ENCODE measurements at places on chromosomes 1 and 21. TPM values are rescaled to one million over a fixed set of nuclear protein-coding genes. Genes with fewer than 3 reads are reported as not detected.

DNA sequence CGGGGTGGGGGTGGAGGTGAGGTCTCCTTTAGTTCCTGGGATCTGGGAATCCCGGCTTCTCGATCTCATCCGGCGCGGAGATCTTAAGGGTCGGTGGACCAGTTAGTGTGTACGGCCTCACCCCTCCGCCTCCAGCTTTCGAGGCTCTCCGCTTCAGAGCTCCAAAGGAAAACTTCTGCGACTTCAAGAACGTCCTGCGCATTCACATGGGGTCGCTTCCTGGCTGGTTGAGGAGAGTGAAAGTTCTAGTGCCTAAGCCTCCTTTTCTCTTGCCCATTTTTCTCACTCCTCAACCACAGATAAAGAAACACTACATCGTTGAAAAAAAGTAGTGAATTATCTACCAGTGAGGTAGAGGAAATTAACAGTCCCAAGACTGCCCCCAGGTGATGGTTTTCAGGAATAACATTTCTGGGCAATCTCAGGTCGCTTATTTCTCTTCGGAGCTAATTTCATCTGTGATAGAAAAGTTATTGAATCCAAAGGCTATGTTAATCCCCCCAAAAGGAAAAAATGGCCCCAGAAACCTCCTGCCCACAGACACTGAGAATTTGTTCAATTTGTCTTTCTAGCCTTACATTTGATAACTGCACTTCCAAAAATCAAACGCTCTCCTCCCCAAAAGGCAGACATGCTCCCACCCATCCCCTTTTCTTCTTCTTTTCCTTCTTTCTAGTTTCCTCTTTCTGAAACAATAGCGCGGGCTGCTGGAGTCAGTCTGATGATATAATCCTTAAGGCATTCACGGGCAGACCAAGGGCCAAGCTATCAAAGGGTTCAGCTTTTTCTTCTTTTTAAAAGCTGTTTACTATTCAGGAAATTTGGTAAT, 20.6 kb upstream of the TBX15 start:
- peak overlapping the region; percentile 40 for H3K4me3 ChIP-seq
- H3K4me1 ChIP-seq = peaks cover 6% of the 10 kb centered on the region
- H3K27me3 ChIP-seq = peaks cover 40% of the 10 kb centered on the region

The TARBP1 gene
- total RNA-seq = 39.2 TPM

- no peak overlapping the region for H3K27ac ChIP-seq
- DNase-seq = no peak
- H3K36me3 ChIP-seq = no peaks in the 10 kb centered on the region
- no peaks in the 10 kb centered on the region for H3K27me3 ChIP-seq
- no peak overlapping the region for H3K4me3 ChIP-seq
- H3K4me1 ChIP-seq = no peaks in the 10 kb centered on the region
These were observed 7.8 kb downstream of the ERI3 start for GRCh38 chr1:44347280-44347679.

GRCh38 chr1:175154629-175155472, 37.7 kb downstream of the KIAA0040 start:
- H3K27me3 ChIP-seq = no peaks in the 10 kb centered on the region
- H3K36me3 ChIP-seq = no peaks in the 10 kb centered on the region
- no peaks in the 10 kb centered on the region for H3K4me1 ChIP-seq
- DNase-seq = peak; percentile 75
- H3K27ac ChIP-seq = no peak overlapping the region

The CCDC17 gene
- 4.5 TPM for total RNA-seq

GRCh38 chr1:156814571-156815260, 1.9 kb downstream of the SH2D2A start:
- H3K36me3 ChIP-seq = no peaks in the 10 kb centered on the region
- no peaks in the 10 kb centered on the region for H3K27me3 ChIP-seq
- peak overlapping the region; percentile 12 for H3K27ac ChIP-seq
- peak overlapping the region; percentile 61 for H3K4me3 ChIP-seq
- DNase-seq = no peak

GRCh38 chr1:1173793-1174415, at the start of gene TTLL10:
Gene TTLL10, plus strand, starts transcription at chr1:1173880. Its CDS starts 5,336 bp downstream, at chr1:1179216.
- no peaks in the 10 kb centered on the region for H3K4me1 ChIP-seq
- peaks cover 7% of the 10 kb centered on the region for H3K27me3 ChIP-seq
- H3K36me3 ChIP-seq = no peaks in the 10 kb centered on the region
- no peak for DNase-seq

The SLC22A15 gene
- 5.6 TPM for total RNA-seq

The RRP1B gene
- 22.6 TPM for total RNA-seq

- peak; percentile 59 for DNase-seq
- H3K4me1 ChIP-seq = no peaks in the 10 kb centered on the region
- no peaks in the 10 kb centered on the region for H3K36me3 ChIP-seq
- no peak overlapping the region for H3K4me3 ChIP-seq
These were observed 369.1 kb downstream of the SIPA1L2 start for GRCh38 chr1:232260861-232261260.

The SPRR2F gene
- total RNA-seq = not detected

- peaks cover 3% of the 10 kb centered on the region for H3K4me1 ChIP-seq
- no peak for DNase-seq
- no peaks in the 10 kb centered on the region for H3K36me3 ChIP-seq
- no peak overlapping the region for H3K4me3 ChIP-seq
These were observed 28.0 kb upstream of the RERE start for GRCh38 chr1:8845104-8846097.

GRCh38 chr1:240516069-240516468, 95.9 kb downstream of the GREM2 start:
- no peaks in the 10 kb centered on the region for H3K36me3 ChIP-seq
- no peak overlapping the region for H3K4me3 ChIP-seq
- H3K27me3 ChIP-seq = no peaks in the 10 kb centered on the region
- no peaks in the 10 kb centered on the region for H3K4me1 ChIP-seq
- H3K27ac ChIP-seq = no peak overlapping the region

The BATF3 gene
- 1.9 TPM for total RNA-seq

The SPRR2G gene
- total RNA-seq = not detected

GRCh38 chr21:46130831-46131587, 24.4 kb downstream of the FTCD start:
- H3K27ac ChIP-seq = peak overlapping the region; percentile 19
- no peak for DNase-seq
- no peaks in the 10 kb centered on the region for H3K27me3 ChIP-seq
- no peak overlapping the region for H3K4me3 ChIP-seq

GRCh38 chr21:35780983-35781382, 279.3 kb downstream of the SETD4 start:
- H3K36me3 ChIP-seq = no peaks in the 10 kb centered on the region
- no peaks in the 10 kb centered on the region for H3K4me1 ChIP-seq
- H3K27ac ChIP-seq = no peak overlapping the region
- no peaks in the 10 kb centered on the region for H3K27me3 ChIP-seq
- no peak overlapping the region for H3K4me3 ChIP-seq

DNA sequence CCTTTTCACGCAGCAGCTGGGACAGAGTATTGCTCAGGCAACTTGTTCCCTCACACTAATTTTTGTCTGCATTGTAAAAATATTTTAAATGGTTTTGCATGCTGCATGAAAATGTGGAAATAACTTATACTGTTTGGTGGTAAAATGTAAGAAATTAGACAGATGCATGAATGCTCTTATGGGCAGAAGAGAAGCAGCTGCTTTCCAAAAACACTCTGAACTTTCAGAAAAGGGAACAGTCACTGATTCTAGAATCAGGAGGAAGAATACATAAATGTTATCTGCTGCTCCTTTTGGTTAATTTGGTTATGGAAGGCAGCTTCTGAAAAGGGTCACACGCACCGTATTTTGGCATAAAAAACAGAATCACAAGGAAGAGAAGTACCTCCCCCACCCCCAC, 87.0 kb upstream of the RUNX1 start:
- peak overlapping the region; percentile 85 for H3K27ac ChIP-seq
- no peaks in the 10 kb centered on the region for H3K4me1 ChIP-seq
- no peak for DNase-seq
- no peaks in the 10 kb centered on the region for H3K27me3 ChIP-seq
- no peak overlapping the region for H3K4me3 ChIP-seq

GRCh38 chr1:226444901-226445300, 37.0 kb upstream of the PARP1 start:
- DNase-seq = no peak
- no peaks in the 10 kb centered on the region for H3K36me3 ChIP-seq
- no peaks in the 10 kb centered on the region for H3K27me3 ChIP-seq
- H3K4me1 ChIP-seq = no peaks in the 10 kb centered on the region
- no peak overlapping the region for H3K27ac ChIP-seq
- no peak overlapping the region for H3K4me3 ChIP-seq

DNA sequence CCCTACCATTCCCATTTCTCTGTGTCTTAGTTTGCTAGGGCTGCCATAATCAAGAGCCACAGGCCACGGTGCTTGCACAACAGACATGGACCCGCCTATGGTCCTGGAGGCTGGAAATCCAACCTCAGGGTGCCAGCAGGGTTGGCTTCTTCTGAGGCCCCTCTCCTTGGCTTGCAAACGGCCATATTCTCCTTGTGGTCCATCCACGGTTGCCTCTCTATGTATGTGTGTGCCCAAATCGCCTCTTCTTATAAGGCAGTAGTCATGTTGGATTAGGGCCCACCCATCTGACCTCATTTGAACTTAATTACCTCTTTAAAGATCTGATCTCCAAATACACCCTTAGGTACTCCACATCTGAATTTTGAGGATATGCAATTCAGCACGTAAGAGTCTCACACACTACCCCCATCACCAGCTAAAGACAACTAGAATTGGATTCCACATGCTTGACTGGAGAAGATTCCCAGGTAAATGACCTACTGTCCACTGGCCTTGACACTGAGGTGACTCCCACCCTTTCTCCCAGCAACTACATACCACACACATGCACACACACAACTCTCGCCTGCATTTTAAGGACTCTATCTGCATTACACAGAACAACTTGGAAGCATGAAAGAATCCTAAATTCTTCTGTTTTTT, 28.3 kb upstream of the TMEM51 start:
- H3K4me3 ChIP-seq = no peak overlapping the region
- no peak overlapping the region for H3K27ac ChIP-seq
- H3K36me3 ChIP-seq = no peaks in the 10 kb centered on the region
- no peaks in the 10 kb centered on the region for H3K27me3 ChIP-seq
- H3K4me1 ChIP-seq = no peaks in the 10 kb centered on the region

The LRRC71 gene
- total RNA-seq = not detected

GRCh38 chr1:164265232-164265631, 293.8 kb upstream of the PBX1 start:
- H3K27ac ChIP-seq = no peak overlapping the region
- no peak overlapping the region for H3K4me3 ChIP-seq
- no peaks in the 10 kb centered on the region for H3K36me3 ChIP-seq
- H3K4me1 ChIP-seq = no peaks in the 10 kb centered on the region
- DNase-seq = no peak

The OR2L5 gene
- total RNA-seq = 0.44 TPM

The SPATC1L gene
- 6.2 TPM for total RNA-seq

DNA sequence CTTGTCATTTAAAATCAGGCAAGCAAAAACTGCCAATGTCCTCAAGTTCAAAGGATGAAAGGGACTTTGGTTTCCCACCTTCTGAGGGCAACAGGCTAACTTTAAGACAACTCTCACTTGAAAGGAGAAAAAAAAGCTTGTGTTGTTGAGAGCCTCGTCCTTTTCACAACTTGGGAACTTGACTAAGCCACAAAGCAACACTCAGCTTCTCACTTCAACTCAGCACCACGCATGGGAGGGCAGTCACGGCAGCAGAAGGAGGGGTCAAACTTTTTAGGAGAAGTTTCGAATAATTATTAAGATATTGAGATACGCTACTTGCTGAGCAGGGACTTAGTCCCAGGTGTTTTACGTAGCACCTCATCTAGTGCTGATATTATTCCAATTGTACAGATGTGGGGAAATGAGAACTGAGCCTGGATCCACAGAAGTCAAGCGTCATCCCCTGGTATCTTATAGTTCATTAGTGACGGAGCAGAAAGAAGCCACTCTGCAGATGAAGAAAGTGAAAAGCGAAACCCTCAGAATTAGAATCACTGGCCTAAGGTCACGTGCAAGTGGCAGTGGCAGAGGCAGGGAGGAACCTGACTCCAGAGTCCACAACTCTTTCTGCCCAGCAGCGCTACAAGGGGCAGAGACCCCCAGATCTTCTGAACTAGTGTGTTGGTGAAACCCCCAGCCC, 83.6 kb downstream of the JAK1 start:
- no peaks in the 10 kb centered on the region for H3K27me3 ChIP-seq
- no peak for DNase-seq
- no peak overlapping the region for H3K27ac ChIP-seq
- no peak overlapping the region for H3K4me3 ChIP-seq

The CLIC6 gene
- total RNA-seq = 14.4 TPM

DNA sequence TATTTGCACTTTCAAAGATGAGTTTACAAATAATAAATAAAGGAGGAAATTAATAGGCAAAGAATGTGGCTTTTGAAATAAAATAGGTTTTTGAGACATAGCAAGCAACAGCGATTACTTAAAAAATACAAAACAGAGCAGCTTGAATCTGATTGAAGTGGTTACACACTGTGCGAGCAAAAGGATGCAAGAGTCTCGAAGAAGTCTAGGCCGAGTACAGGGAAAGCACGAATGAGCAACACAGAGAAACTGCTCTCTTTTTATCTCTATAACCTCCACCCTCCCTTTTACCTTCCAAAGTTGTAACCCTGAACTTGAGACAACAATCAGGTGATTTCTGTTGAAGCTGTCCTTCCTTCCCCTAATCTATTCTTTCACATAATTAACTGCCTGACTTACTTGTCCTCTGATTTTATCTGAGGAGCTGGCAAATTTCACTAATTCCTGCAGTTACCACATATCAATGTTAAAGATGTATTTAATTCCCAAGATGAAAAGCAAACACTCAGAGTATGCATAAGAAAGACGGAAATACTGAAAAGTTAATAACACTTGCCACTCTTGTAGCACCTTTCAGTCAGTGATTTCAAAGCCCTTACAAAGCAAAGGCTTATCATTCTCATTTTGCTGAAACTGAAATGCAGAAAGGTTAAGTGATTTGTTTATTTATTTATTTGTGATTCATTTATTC, 1030.1 kb downstream of the ADGRL2 start:
- no peak overlapping the region for H3K27ac ChIP-seq
- no peak overlapping the region for H3K4me3 ChIP-seq
- no peaks in the 10 kb centered on the region for H3K36me3 ChIP-seq
- DNase-seq = no peak
- no peaks in the 10 kb centered on the region for H3K27me3 ChIP-seq

DNA sequence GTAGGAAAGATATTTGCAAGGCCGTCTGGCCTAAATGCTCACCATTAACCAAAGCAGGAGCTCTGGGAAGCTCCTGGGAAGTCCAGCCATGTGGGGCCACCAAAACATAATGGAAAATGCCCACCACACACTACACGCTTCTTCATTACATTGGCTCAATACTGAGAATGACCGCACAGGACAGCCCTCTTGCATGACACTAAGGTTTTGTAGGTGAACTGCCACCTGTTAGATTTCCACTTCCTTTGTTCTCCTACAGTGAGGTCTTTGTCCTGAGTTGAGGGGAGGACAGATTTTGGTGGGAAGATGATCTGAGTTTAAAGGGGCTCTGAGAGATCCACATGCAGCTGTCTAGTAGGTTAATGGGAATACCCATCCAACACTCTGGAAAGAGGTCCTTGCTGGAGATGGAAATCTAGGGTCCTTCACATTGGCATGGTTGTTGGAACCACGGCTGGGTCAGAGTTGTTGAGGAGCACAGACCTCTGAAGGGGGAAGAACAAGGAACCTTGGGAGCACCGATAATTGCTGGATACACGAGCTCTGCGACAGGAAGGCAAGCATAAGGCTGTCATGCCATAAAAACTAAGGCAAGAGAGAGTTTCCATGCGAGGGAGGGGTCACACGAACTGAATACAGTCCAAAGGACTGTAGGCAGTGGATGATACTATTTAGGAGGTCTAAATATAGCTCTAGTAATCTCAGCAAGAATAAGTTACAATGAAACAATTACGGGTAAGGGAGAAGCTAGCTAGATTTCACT, 105.5 kb upstream of the IRF2BP2 start:
- H3K27me3 ChIP-seq = no peaks in the 10 kb centered on the region
- H3K4me1 ChIP-seq = no peaks in the 10 kb centered on the region
- H3K36me3 ChIP-seq = no peaks in the 10 kb centered on the region
- H3K27ac ChIP-seq = peak overlapping the region; percentile 30

Measured in breast epithelium (tissue), 4 donors.